Fibroblast of mammary gland (primary cell): ENCODE measurements at places on chromosomes 3 and 15.

GRCh38 chr3:11508346-11509172 lies 135.2 kb downstream of the VGLL4 start:
- DNase-seq = no peak

DNA sequence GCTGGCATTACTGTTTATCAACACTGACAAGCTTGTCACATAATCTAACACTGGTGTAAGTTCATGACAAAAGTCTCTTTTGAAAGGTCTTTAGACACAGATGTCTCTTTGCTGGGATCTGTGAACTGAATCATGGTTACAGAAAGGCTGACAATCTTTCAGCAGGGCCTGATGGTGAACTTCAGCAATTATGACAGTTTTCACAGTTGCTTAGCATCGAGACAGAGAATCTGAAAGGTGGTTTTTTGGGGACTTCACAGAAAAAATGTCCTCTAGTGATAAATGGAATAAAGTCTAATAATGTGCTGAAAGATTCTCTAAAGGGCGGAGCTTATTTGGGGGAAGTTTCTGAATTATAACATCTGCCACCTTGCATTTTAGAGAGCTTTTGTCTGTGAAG lies 32.3 kb downstream of the CLDN1 start:
- DNase-seq = no peak

GRCh38 chr3:62602129-62602770 lies 228.9 kb upstream of the FEZF2 start:
- no peak for DNase-seq

DNA sequence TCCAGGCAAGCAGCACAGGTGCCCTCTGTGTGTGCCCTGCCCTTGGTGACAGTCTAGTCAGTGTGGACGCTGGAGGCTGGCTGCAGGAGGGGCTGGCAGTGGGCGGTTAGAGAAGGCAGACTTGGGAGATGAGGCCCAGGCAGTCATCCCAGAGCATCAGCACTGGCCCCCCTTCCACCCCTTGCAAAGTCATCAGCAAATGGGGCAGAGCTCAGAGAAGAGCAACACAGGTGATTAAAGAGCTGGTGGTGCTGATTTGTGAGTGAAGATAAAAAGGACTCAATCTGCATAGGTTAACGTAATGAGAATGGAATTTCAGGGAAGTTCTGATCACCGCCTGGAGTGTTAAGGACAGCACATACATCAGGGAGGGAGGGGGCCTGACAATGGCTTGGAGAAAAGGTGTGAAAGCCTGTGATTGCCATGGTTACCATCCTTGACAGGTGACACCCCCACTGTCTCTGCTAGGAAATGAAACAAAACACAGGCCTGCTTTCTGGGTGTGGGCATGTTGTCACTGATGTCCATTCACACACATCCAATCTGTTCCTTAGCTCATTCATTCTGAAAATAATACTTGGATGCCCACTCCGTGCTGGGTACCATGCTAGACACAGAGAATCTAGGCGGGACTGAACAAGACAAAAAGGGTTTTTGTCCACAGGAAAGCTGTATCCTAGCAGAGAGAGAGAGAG lies 269.6 kb upstream of the ST8SIA2 start:
- no peak for DNase-seq

- no peak for DNase-seq
Observed at GRCh38 chr3:10949197-10949596, 43.4 kb upstream of the SLC6A1 start.

GRCh38 chr3:95971573-95971972 lies 842.8 kb upstream of the EPHA6 start:
- peak; percentile 72 for DNase-seq

DNA sequence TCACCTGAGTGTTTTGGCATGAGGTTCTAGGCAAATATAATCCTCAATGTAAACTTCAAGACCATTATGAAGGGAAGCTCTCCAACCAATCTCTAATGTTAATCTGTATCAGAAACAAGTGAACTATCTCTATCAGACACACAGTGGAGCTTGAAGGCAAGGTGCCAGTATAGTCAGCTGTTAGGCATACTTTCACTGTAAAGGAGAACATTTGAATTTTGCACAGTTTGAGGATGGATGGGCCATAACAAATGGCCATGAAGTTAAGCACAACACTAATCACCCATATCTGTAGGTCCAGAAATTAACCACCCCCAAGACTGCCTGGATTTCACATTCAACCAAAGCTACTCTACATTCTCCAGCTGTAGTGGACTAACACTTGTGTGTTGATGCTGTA lies 69.1 kb upstream of the LMOD3 start:
- no peak for DNase-seq

GRCh38 chr15:39914977-39915376 lies 5.1 kb downstream of the GPR176 start:
- no peak for DNase-seq

DNA sequence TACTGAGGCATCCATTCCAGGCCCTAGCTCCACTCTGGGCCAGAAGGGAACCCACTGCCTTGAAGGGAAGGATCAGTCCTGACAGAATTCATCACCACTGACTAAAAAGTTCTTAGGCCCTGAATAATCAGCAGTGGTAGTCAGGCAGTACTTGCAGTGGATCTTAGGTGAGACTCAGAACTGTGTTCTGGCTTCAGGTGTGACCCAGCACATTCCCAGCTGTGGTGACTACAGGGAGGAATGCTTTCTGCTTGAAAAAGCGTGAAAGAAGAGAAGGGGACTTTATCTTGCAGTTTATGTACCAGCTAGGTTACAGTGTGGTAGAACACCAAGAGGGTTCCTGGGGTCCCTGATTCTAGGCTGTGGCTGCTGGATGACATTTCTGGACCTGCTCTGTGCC lies 24.9 kb upstream of the AADACL2 start:
- no peak for DNase-seq

- no peak for DNase-seq
Observed at GRCh38 chr3:195815169-195815771, 3.5 kb upstream of the MUC4 start.

- DNase-seq = no peak
Observed at GRCh38 chr3:27885641-27886040, 163.5 kb upstream of the EOMES start.

DNA sequence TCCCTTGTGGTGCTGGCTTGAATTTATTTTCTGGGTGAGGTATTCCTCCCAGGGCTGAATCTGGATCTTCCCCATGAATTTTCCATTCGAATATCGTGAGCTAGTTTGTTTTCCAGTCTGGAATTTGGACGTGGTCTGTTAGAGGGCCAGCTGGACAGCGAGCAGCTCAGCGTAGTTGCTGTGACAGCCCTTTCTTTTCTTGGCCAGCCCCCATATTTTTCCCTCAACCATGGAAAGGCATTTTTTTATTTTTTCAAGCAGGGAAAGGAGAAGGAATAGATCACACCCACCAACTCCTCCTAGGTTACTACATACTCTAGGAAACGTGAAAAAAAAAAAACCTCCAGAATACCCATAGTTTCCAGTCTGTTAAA lies 152.0 kb downstream of the KLHL25 start:
- peak; percentile 46 for DNase-seq

DNA sequence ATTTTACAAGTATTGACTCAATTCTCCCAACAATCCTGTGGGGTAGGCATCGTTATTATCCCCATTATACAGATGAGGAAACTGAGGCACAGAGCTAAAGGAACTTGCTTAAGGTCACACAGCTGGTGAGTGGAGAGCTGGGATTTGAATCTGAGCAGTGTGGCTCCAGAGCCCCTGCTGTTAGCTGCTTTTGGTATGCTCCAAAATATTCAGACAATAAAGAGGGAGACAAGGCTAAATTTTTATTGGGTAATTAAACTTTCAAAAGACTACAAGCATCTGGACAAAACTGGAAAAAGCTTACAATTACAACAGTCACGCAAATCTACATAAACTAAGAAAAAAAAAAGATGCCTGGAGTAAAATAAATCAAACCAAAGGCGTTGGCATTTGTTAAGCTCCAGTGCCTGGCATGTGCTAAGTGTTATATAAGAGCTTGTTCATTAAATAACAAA lies 27.7 kb downstream of the CCDC13 start:
- no peak for DNase-seq

- DNase-seq = peak; percentile 75
Observed at GRCh38 chr3:39126532-39127071, 19.1 kb downstream of the TTC21A start.

GRCh38 chr3:196643201-196643749 lies 3.8 kb downstream of the NRROS start:
- no peak for DNase-seq

- no peak for DNase-seq
Observed at GRCh38 chr3:129699199-129699598, 92.7 kb upstream of the PLXND1 start.

- DNase-seq = no peak
Observed at GRCh38 chr15:57445872-57446271, 69.6 kb downstream of the CGNL1 start.

DNA sequence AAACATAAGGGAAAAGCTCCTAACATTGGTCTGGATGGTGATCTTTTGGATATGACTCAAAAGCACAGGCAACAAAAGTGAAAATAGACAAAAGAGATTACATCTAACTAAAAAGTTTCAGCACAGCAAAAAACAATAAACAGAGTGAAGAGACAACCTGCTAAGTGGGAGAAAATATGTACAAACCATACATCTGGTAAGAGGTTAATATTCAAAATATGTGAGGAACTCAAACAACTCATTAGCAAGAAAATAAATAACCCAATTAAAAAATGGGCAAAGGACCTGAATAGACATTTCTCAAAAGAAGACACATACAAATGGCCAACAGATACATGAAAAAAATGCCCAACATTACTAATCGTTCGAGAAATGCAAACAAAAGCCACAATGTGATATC lies 19.0 kb upstream of the NR1I2 start:
- DNase-seq = no peak

GRCh38 chr3:18809640-18810305 lies 338.5 kb upstream of the KCNH8 start:
- DNase-seq = peak; percentile 36

- DNase-seq = no peak
Observed at GRCh38 chr3:172229462-172229861, 190.1 kb downstream of the FNDC3B start.

DNA sequence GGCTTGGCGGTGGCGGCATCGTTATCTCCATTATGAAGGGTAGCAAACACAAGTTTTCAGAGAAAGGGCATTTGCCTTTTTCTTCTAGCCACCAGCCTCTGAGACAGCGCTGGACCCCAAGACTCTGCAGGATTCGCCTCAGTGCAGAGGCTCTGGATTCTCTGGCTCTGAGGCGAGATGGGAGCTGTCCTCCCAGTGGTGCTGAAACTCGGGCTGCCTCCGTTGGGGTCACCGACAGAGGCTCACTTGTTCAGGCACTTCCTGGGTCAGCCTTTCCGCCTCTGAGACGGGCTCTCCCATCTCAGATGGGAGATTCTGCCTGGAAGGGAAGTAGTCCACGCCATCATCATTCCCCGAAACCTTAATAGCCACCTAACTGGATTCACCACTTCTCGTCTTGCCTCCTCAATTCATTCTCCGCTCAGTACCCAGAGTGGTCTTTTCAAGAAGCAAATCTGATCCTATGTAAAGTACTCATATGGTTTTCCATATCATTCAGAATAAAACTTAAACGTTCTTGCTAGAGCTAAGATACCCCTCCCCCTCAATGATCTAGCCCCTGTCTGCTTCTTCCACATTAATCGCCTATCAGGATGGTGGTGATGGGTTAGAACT lies 76.9 kb downstream of the RHCG start:
- DNase-seq = peak; percentile 28

- DNase-seq = no peak
Observed at GRCh38 chr3:35899245-35899644, 259.9 kb downstream of the ARPP21 start.

DNA sequence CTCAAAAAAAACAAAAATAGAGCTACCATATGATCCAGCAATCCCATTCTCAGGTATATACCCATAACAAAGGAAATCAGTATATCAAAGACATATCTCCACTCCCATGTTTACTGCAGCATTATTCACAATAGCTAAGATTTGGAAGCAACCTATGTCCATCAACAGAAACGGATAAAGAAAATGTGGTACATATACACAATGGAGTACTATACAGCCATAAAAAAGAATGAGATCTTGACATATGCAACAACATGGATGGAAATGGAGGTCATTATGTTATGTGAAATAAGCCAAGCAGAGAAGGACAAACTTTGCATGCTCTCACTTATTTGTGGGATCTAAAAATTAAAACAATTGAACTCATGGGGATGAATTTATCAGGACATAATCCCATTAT lies 19.6 kb downstream of the PEAK1 start:
- no peak for DNase-seq

GRCh38 chr3:77913524-77914174 lies 873.8 kb downstream of the ROBO2 start:
- DNase-seq = no peak

GRCh38 chr3:144032531-144033239 lies 61.1 kb downstream of the DIPK2A start:
- no peak for DNase-seq

- DNase-seq = no peak
Observed at GRCh38 chr3:47888986-47889757, 86.2 kb downstream of the DHX30 start.

DNA sequence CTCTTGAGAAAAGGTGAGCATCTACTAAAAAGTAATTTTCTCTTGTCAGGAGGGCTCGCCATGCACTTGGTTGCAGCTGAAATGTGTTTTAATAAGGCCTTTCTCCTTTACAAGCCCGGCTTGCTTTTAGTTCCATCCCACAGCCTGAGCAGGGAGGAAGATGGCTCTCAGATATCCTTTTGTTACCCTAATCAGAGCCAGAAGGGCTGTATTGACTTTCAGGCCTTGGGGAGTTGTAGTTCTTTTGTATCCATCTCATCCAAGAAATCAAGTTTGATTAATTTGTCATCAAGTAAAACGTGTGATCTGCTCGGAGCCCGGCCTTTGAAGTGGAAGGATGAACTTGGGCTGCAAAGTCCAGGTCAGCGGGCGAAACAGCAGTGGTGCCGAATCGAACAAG lies 52.9 kb downstream of the EIF4E3 start:
- no peak for DNase-seq

GRCh38 chr15:32652178-32652577 lies 10.7 kb downstream of the SCG5 start:
- DNase-seq = no peak

- peak; percentile 82 for DNase-seq
Observed at GRCh38 chr3:56879436-56880215, 77.9 kb upstream of the ARHGEF3 start.

- no peak for DNase-seq
Observed at GRCh38 chr15:65767895-65768294, 24.2 kb downstream of the DENND4A start.

DNA sequence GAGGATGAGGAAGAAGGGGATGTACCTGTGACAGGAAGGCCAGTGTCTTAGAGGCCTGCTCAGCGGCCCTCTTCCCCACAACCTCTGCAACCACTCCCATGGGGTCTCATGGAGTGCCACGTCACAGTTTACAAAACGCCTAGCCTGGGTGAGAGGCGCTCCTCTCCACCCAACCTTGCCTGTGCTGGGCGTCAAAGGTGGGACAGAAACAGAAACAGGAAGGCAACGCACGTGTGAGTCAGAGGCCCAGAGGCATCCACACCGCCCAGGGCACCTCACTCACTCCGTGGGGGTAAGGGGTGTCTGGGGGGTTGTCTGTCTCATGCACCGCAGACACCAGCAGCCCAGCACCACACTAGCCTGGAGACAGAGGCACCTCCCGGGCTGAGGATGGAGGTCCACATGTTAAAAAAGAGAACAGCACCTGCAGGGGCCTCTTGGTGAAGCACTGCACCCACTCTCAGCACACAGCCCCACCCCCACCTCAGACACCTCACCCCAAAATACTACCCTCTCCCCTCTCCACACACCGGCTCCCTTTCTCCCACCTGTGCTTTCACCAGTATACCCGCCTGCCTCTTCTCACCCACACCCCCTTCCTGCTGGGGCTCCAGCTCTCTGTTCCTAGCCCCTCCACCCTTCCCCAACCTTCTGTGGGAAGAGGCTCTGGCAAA lies 4.7 kb upstream of the CALML4 start:
- DNase-seq = no peak

- no peak for DNase-seq
Observed at GRCh38 chr15:70031261-70031660, 66.5 kb downstream of the TLE3 start.
